ENCODE measurements at places on chromosomes 2 and 18. TPM values are rescaled to one million over a fixed set of nuclear protein-coding genes. Genes with fewer than 3 reads are reported as not detected.

EMX1 gene
- not detected for total RNA-seq

DIS3L2 gene
- 31.8 TPM for total RNA-seq

ABCG8 gene
- under 0.01 TPM for total RNA-seq

CCDC148 gene
- 1.2 TPM for total RNA-seq

SLC30A3 gene
- total RNA-seq, result 0.10 TPM

CCDC141 gene
- total RNA-seq, result 6.0 TPM

ITGA6 gene
- 135 TPM for total RNA-seq

SLC14A1 gene
- total RNA-seq, result 11.9 TPM

HOXD13 gene
- not detected for total RNA-seq

GPBAR1 gene
- 0.39 TPM for total RNA-seq

HRH4 gene
- 0.30 TPM for total RNA-seq

UGT1A10 gene
- total RNA-seq, result not detected

L3MBTL4 gene
- 17.5 TPM for total RNA-seq

AAMP gene
- total RNA-seq, result 102 TPM

Measured in skin of body (tissue), 3 donors.